ENCODE measurements at places on chromosomes 5 and 9.
A peak's percentile ranks its signal among the peaks of the same experiment; 100 is the strongest.

GRCh38 chr5:123164054-123164453 is 75.0 kb downstream of the PRDM6 start:
- DNase-seq, result no peak

GRCh38 chr9:35791297-35791921 is at the start of gene NPR2:
NPR2 (plus strand) TSS chr9:35791591; CDS start chr9:35792409, 818 bp downstream.
- DNase-seq, result no peak

- DNase-seq, result no peak
Measured at GRCh38 chr9:86119457-86119856, 20.1 kb upstream of the GOLM1 start.

DNA sequence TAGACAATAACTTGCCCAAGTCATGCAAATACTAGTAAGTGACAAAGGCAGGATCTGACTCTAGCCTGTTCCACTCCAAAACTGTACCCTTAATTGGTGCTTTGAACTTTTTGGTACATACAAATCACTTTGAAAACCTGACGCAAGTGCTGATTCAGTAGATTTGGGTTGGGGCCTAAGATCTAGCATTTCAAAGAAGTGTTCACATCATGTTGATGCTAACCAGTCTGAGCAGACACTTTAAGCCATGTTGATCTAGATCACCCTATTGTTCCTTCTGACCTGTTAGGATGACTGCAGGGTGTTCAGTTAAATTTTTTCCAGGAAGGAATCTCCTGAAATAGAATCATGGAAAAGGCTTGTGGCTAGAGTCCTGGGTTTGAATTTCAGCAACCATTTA is 57.7 kb upstream of the CPEB4 start:
- no peak for DNase-seq

- no peak for DNase-seq
Measured at GRCh38 chr9:2531481-2531880, 90.1 kb upstream of the VLDLR start.

- DNase-seq, result no peak
Measured at GRCh38 chr9:137161558-137162486, 8.0 kb downstream of the LRRC26 start.

- DNase-seq, result no peak
Measured at GRCh38 chr9:92236465-92236864, 57.0 kb downstream of the IARS1 start.

GRCh38 chr9:78682216-78682615 is 385.3 kb downstream of the PSAT1 start:
- peak; percentile 30 for DNase-seq

DNA sequence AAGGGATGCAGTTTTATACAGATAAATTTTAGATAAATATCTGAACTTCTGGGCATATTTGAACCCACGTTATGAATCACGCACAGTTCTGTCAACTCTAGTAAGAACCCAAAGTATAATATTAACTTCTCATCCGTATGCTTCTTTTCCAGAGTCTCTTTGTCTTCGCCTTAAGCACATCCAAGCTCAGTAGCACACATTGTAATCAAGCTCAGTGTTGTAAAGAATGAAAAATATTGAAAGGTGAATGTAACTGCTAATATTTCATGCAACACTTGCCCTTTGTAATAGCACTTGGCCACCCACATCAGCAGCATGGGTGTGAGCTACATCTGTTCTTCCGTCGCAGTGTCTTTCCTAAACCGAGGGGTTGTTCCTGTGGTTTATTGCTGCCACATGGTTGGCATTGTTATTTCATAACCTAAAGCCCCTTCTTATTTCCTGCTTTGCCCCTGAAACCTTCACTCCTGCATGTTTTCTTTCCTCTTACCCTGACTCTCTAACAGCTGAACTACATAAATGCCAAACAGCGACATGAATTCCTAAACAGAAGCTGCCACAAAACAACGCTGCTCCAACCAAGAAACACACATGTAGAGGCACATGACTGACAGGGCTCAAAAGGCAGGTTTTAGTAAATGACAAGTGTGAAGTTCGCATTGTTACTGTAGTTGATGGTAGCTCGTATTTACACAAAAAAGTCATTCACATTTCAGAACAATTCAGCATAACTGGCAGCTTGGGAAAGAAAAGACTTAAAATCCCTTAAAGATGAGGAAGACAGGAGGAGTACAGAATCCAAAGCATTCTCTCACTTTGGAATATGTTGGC is 190.1 kb upstream of the MEF2C start:
- no peak for DNase-seq

DNA sequence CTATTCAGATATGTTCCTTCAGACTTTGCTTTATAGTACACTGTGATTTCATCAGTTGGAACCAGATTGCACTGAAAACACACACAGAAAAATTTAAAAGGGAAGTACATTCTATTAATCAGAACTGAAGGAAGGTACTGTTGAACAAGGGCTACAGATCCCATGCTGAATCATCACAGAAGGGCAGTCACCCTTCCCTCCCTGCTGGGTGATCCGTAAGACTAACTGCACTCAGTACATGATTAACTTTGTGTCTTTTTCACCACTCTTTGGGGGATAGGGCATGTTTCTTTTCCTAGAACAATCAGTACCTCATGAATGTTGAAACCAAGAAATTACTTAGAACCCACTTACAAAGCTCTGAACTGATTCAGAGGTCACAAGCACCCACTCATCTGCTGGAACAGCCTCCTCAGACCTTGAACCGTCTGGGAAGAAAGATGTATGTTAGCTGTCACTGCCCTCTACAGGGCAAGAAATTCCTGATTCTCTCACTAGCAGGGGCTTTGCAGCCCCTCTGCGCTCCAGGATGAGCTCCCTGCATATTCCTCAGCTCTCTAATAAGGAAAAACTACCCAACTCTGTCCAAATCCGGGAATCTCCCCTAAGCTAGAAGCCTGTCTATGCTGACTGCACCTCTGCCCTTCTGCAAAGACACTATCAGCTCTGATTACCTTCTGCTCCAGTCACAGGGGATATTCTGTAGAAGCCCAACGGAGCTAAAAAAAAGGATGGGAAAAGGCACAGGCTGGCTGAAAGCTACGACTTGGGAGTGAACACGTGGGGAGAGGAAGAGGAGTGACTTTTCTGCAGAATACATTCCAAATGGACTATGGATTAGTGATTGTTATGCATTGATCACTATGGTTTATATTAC is 51.0 kb downstream of the IARS1 start:
- DNase-seq, result no peak

DNA sequence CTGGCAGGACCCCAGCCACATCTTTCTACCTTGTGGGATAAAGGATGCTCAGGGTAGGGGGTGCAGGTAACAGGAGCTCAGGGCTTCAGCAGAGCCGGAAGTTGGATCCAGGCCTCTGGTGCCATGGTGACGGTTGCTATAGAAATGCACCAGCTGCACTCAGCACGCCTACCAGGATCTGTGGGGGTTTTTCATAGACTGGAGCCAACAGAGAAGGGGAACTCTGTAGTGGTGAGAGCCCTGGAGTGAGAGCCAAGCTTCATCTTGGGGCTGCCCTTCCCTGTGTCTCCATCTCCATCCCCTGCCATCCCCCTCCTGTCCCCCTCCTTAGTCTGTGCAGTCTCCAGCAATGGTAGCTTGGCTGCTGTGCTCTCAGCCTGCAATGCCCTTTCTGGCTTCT is 27.5 kb upstream of the BOD1 start:
- no peak for DNase-seq

- no peak for DNase-seq
Measured at GRCh38 chr5:36632363-36632664, 25.9 kb downstream of the SLC1A3 start.

- no peak for DNase-seq
Measured at GRCh38 chr5:89338935-89339334, 456.0 kb upstream of the MEF2C start.

DNA sequence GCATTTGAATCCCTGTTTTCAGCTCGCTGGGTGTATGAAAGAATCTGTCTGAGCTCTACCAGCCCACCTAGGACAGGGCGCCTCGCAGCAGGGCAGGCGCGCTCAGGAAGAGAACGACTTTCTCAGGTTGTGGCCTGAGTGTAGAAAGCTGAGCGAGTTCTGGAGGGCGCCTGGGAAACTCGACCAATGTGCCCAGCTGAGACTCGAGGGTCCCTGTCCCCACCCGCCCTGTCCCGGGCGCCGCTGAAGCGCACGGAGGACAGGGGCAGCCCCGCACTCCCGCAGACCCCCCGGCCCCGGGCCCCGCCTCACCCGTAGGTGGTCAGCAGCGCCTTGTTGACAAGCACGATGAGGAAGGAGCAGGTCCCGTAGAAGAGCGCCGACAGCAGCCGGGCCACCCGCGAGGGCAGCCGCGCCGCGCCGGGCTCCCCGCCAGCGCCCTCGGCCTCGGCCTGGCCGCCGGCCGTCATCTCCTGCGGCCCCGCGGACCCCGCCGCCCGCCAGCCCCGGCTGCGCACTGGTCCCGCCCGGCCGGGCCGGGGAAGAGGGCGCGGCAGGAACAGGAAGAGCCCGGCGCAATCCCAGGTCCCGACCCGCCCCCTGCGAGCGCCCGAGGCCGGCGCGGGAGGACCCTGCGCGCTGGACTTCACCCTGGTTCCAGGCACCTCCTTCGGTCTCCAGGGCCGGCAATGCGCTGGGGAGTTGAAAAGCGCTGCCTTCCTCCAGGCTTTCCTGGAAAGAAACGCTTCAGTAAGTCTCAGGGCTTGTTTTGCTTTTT is at the start of gene SLC35D2:
Gene SLC35D2 (minus strand): TSS at position 547 of the 778 bp plus-strand sequence. CDS start 77 bp downstream, at position 470.
- no peak for DNase-seq

- no peak for DNase-seq
Measured at GRCh38 chr5:146520731-146521130, 4.7 kb upstream of the GPR151 start.

DNA sequence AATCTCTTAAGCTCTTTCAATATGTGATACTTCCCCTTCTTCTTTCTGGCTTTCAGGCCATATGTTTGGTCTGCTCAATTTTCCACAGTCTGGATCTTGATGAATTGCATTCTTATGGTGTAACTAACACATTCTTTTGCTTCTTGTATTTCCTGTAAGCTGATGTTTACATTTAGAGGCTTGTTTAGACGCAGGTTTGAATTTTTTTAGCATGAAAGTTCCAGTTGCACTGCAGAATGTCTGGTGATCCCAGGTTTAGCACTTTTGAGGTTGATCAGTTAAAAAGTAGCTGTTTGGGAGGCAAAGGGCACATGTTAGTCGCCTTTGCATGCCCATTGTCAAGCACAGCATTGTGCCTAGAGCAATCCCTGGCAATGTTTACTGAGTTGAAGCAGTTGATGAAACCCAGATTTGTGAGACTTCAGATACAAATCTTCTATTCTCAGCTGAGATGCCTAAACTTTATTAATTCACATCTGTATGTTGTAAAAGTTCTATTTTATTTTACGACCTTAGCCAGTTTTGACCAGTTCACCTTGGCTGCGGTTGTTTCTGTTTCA is 59.6 kb upstream of the SPATA31C2 start:
- no peak for DNase-seq

DNA sequence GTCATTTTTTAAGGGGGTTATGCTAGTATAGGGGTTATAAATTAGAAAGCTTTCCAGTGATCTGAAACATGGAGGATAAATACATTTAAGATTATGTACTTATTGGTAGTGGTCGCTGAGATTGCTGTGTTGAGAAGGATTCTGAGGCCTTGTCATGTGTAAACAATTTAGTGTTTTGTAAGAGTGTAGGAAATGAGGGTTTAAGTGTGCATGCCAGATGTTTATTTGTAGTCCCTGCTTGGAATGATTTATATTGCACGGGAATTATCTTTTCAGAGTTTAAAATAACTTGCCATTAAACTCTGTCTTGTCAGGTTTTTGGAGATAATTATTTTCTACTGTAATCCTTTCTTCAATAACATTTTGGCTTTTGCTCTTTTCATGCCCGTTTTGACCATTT is 19.4 kb downstream of the ZNF618 start:
- DNase-seq, result no peak

- DNase-seq, result no peak
Measured at GRCh38 chr9:109122726-109123621, 3.2 kb upstream of the TMEM245 start.

GRCh38 chr5:174217527-174217926 is 172.0 kb downstream of the NSG2 start:
- DNase-seq, result no peak

DNA sequence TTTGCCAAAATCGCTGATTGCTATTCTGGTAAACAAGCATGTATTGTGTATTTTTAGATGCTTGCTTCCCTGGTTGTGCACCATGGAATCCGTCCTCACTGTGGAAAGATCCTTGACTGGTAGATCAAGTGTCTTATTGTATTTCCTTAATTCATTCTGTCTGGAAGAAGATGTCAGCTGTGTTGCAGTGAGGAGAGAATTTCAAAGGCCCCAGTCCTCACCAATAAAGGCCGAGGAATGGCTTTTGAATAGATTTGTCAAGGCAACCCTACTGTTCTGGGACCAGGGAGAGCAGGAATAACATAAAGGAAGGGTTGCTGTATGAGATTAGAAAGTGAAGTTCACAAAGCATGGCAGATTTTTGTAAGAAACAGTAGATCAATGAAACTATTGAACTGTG is 36.2 kb upstream of the POU5F2 start:
- no peak for DNase-seq

DNA sequence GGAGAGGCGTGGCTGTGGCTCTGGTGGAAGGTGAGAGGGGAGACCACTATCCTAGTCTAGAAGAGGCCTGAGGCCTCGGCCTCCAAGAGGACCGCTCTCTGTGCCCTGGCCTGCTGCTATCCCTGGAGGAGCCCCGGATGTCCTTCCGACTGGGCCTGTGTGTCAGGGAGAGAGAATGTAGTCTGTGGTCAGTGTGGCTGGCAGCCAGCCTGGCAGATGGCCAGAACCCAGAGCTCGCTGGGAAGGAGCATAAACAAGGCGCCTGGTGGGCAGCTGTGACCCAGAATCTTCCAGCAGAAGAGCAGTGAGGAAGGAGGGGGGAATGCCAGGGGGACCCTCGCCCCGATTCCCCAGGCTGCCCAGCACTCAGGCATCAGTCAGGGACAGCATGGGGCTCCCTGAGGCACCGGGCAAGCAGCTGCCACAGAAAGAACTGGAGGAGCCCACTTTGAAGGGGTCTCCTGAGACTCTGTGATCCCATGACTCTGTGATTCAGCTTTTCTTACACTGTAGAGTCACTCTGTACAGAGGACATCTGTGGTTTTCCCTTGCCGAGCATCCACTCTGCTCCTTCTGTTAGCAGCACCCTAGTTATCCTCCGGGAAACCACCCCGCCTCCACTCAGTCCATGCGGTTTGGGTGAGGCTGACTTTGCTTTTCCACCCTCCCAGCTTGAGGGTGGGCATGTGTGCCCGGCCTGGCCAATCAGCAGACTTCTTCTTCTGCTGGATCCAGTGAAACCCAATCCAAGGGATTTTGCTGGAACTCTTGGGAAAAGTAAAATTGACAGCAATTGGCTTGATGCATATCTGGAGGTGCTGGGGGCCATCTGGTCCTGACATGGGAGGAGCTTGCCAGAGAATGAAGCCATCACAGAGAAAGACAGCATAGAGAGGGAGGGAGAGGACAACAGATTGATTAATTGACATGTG is 46.2 kb upstream of the PWWP2A start:
- DNase-seq, result no peak

DNA sequence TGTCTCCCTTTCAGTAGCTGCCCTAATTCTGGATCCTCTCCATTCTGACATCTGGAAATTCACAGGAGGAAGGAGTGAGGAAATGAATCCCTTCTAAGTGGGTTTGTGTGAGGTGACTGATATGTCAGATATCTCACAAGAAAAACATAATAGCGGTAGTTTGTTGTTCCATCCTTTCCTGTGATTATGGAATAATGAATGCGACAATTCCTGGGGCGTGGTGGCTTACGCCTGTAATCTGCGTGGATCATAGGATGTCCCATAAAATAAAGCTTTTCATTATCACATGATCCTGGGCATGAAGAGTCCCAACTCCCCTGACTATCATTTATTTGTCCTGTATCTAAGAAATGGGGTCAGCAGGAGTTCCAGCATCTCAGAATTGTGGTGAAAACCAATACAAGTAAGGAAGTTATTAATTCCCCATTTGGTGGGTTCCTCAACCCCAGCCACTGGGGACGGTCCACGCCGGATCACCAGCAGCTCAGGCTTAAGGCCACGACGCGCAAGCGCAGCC is 375 bp upstream of the C5orf24 start:
- DNase-seq, result no peak

- peak; percentile 20 for DNase-seq
Measured at GRCh38 chr9:78365748-78366697, 69.1 kb downstream of the PSAT1 start.
